ENCODE measurements at places on chromosomes 4 and X.

- DNase-seq, result no peak
Observed at GRCh38 chr4:86961116-86961515, 26.3 kb downstream of the AFF1 start.

DNA sequence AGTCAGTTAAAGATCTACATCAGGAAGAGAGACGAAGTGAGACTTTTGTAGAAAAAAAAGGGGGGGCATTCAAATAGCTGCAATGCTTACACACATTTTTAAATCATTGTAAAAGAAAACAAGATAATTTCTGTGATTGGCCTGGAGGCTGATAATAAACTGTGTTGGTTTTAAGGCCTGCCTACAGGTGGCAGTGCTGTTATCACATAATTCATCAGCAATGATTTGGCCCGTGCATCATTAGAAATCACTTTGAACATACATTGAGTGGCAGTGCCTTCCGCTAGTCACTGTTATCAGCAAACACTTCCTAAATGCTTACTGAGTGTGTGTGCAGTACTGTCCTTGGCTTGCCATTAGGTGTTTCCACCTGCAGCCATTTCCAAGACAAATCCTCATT is 831.9 kb downstream of the TRIML1 start:
- no peak for DNase-seq

DNA sequence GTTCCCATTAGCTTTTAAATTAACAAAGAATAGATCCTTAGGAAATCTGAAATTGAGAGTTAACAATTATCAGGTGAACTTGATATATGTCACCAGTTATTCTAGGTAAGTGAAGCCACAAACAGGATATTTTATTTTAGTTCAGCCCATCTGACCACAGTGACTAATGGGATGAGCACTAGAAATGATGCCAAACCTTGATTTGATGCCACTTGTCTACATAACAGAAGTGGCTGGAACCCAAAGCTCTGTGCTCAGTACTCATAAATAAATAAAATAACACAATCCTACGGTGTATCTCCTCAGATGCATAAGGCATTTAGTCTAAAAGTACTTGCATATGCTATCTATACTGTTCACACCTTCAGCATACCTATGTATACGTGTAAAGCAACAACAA is 12.2 kb downstream of the SLITRK4 start:
- no peak for DNase-seq

DNA sequence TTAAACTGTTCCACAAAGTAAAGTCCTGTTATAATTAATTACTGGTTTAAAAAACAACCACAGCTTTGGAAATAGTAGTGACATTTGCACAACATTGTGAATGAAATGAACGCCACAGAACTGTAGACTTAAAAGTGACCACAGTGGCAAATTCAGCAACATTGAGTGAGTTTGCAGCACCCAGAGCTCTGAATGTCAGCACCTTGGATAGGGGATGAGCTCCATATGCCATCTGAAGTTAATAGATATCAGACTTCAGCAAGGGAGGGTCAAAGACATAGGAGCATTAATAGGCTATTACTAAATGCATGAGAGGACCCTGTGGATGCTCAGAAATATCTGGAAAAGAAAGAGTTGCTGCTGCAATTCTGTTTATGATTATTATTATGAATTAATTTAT is 55.3 kb upstream of the KCNIP4 start:
- no peak for DNase-seq

GRCh38 chrX:31993637-31994036 is 921.8 kb upstream of the FTHL17 start:
- no peak for DNase-seq
